ENCODE measurements at places on chromosomes 2 and 18. TPM values are rescaled to one million over a fixed set of nuclear protein-coding genes. Genes with fewer than 3 reads are reported as not detected.
A peak's percentile ranks its signal among the peaks of the same experiment; 100 is the strongest.

DNA sequence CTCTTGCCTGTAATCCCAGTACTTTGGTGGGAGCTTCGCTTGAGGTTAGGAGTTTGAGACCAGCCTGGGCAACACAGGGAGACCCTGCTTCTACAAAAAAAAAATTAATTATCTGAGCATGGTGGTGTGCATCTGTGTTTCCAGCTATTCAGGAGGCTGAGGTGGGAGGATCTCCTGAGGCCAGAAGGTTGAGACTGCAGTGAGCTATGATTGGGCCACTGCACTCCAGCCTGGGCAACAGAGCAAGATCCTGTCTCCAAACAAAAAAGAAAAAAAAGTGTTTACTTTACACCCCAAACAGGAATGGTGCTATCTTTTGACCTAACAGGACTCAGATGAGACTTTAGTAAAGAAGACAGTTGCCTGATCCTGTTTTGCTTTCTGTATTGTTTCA lies 35.6 kb downstream of the MAL start:
- no peak for DNase-seq

DNA sequence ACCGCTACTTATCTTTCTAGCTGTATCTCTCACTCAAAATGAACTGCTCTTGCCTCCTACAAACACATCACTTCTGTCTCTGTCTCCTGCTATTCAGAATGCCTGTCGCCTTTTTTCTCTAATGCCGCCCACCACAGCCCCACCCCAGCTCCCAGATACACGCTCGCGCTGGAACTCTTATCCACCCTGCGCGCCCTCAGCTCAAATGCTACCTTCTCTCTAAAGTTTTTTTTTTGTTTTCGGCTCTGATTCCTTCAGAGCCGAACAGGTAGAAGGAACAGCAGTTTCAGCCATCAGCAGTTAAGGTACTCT lies 3.9 kb upstream of the SOS1 start:
- no peak for DNase-seq

POTEC gene
- not detected for total RNA-seq

TAF4B gene
- 4.0 TPM for total RNA-seq

DNA sequence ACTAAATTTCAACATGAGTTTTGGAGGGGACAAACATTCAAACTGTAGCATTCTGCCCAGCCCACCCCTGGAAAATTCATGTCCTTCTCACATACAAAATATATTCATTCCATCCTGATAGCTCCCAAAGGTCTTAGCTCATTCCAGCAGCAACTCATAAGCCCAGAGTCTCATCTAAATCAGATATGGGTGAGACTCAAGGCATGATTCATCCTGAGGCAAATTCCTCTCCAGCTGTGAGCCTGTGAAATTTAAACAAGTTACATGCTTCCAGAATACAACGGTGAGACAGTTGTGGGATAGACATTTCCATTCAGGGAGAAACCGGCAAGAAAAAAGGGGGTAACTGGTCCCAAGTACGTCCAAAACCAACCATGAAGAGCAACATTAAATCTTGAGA lies 43.5 kb upstream of the FAHD2A start:
- peak; percentile 72 for DNase-seq

DNA sequence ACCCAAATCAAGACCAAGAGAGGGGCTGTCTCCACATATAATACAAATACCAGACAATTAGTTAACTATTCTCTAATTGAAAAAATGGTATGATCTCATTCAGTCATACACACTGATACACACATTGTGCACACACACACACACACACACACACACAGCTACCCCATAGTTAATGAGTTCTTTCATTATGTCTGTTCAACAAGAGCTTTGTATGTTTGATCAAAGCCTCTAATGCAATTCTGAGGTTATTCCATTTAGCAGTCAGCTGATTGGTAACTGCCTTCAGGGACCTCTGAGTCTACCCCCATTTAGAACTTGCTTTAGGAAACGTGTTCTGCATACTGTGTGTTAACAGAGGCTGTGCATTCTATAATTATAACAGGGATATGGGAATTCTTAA lies 741.4 kb upstream of the LRRTM4 start:
- no peak for DNase-seq

DNA sequence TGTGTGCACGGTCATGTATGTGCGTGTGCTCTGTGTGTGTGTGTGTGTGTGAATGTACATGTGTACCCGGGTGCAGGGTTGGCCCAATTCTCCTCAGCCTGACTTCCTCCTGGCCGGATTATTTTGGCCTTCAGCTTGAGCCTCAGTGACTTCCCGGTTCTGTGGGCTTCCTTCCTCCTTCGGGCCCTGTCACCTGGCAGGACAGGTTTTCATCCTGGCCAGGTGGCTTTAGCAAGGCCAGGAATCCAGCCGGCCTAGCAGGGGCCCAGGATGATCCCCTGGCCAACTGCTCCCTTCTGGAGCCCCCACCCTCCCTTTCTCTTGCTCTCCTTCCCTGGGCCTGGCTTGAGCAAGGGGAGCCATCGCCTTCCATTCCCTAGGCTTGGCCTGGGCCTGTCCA lies 140.5 kb downstream of the INHBB start:
- DNase-seq, result no peak

Data from M059J (cell line).